ENCODE measurements at places on chromosomes 6 and 20. TPM values are rescaled to one million over a fixed set of nuclear protein-coding genes. Genes with fewer than 3 reads are reported as not detected.

GRCh38 chr20:8876366-8876765 is 192.5 kb upstream of the PLCB4 start:
- no peaks in the 10 kb centered on the region for H3K36me3 ChIP-seq
- H3K4me3 ChIP-seq = no peak overlapping the region
- no peaks in the 10 kb centered on the region for H3K4me1 ChIP-seq
- no peak for DNase-seq

Gene HSPA12B
- total RNA-seq = not detected

DNA sequence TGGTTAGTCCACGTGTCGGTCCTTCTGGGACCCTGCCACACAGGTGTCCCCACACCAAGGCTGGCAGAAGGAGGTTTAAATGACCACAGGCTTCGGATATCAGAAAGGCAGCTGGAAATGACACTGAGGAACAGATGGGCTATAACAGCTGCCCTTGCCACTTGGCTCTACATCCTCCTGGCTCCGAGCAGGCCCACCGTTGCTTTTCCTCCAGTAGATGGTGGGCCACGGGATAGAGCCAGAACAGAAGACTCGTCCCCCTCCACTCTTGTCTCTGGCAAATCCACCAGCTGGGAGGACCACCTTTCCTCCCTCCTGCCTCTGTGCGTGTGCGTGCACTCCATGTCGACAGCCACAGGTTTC is 17.6 kb downstream of the WRNIP1 start:
- no peak overlapping the region for H3K27ac ChIP-seq
- no peaks in the 10 kb centered on the region for H3K4me1 ChIP-seq
- DNase-seq = no peak
- H3K4me3 ChIP-seq = no peak overlapping the region
- peaks cover 52% of the 10 kb centered on the region for H3K36me3 ChIP-seq
- H3K27me3 ChIP-seq = no peaks in the 10 kb centered on the region

GRCh38 chr6:49550492-49551077 is at the start of gene C6orf141:
Gene C6orf141, plus strand, starts transcription at chr6:49550668. Its CDS starts 125 bp downstream, at chr6:49550793.
- no peak within 1 kb of the TSS for H3K27ac ChIP-seq
- H3K27me3 ChIP-seq = no peaks in the 10 kb centered on the region
- H3K36me3 ChIP-seq = no peaks in the 10 kb centered on the region
- no peak within 1 kb of the TSS for H3K4me3 ChIP-seq
- DNase-seq = no peak

Gene C6orf47
- total RNA-seq = 35.6 TPM

Data from Karpas-422 (cell line).